ENCODE measurements at places on chromosomes 11 and 22. TPM values are rescaled to one million over a fixed set of nuclear protein-coding genes. Genes with fewer than 3 reads are reported as not detected.

The SSTR3 gene
- total RNA-seq, result not detected

The PATE2 gene
- total RNA-seq, result not detected

The SEPTIN3 gene
- total RNA-seq, result 1.2 TPM

The CWF19L2 gene
- total RNA-seq, result 4.3 TPM

The SMC1B gene
- not detected for total RNA-seq

The OTOG gene
- total RNA-seq, result not detected

The KIF18A gene
- 19.2 TPM for total RNA-seq

The RIN1 gene
- 41.2 TPM for total RNA-seq

The OR52H1 gene
- not detected for total RNA-seq

All from A549 treated with DMSO at 1 μM for 4 hours (cell line).